CD4-positive, alpha-beta T cell treated with Interleukin-6 at 100 ng/mL for 8 hours (primary cell): ENCODE measurements at places on chromosomes 6 and 20.

DNA sequence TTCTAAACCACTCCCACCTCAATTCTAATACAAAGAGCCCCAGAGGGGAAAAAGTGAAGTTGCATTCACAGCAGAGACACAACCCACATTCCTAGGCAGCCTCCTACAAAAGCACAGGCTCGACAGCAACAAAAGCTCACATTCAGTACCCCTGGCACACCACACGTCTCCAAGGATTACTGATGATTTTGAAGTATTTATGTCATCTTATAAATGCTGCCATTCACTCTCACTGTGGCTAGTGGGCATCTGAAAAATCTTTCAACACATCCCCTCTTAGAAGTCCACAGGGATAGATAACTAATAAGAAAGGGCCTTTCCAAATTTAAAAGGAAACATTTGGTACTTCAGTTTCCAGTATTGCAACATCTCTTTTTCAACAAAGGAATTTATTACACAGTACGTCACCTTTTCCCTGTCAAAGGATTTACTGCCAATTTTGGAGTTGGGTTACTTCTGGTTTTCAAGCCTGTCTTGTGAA, 146.7 kb downstream of the TASP1 start:
- DNase-seq: no peak

DNA sequence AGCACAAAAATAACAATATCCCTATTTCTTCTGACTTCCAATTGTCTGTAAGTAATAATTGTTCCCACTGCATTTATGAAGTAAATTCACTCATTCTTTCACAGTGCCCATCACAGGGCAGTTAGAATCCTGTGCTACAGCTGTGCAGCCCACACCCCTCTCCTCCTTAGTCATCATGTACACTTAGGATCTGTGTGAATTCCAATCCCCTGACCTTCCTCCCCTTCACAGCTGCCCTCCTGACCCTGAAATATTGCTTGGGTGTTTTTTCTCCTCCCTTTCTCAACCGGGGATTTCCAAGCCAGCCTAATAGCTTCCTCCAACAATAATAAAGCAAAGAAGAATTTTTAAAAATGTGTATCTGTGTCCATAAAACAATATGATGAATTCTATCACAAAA, 91.5 kb upstream of the BEND6 start:
- no peak for DNase-seq

DNA sequence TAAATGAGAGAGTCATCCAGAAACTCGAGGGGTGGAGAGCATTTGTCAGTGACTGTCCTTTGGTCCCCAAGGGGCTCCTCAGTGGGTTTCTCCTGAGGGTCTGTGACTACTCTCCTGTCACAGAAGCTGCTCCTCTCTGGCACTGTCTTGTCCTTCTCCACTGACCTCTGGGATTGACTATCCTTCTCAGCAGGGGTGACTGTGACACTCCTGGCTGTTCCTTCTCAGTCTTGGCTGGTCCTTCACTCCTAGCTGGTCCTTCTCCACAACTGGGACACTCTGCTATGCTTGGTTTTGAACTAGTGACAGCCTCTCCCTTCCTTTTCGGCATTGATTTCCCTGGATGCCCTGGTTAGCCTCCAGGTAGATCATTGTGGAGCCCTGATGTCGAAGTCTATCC, 33.5 kb downstream of the DYNLT1 start:
- DNase-seq: no peak

DNA sequence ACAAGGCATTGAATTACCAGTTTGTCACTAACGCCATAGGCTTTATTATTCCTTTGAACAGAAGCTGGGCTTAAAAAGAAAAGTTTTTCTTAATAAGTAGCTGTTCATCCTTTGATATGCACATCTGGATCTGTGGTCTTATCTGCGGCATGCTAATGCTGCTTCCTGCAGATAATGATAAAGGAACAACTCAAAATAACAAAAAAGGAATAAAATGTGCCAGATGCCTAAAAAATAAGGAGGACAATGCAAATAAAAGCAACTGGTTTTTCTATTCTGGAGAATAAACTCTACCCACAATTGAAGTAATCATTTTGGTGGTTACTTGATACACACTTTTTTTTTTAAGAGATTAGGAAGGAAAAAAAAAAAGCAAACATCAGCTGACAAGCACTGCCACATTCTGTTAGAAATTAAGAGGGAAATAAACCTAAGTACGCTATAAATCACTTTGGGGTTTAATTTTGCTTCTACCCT, 156.8 kb upstream of the SALL4 start:
- DNase-seq: no peak

DNA sequence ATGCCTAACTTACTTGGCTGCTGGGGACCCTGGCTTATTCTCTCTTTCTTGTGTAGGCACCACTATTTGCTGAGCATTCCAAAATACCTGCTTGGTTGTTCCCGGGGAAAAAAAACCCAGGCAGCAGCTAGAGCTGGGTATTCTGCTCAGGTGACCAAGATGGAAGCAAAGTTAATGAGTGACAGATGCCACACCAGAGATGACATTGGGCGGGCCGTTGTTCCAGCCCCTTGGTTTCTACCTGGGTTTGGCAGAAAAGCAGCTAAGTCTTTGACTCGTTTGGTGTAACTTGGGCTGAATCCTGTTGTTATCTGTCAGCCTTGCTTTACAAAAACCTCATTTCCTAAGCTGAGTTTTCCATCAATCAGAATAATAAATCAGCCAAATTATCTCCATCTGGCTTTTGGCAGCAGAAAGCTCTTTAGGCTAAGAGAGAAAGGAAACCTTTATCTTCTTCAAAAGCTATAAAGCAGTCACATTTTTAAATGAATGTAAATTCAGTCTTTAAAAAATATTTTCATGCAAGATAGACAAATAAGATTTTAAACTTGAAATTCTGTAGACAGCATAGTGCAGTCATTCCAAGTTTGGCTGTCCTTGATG, 202.0 kb upstream of the GMDS start:
- no peak for DNase-seq

- DNase-seq: no peak
These were observed 622 bp downstream of the MAFB start for GRCh38 chr20:40688129-40689099.

GRCh38 chr6:68726337-68726736, 91.3 kb downstream of the ADGRB3 start:
- DNase-seq: no peak

- no peak for DNase-seq
These were observed 19.2 kb upstream of the ZSCAN16 start for GRCh38 chr6:28105245-28105639.

- DNase-seq: no peak
These were observed 3.6 kb downstream of the ADISSP start for GRCh38 chr20:3763671-3764601.

DNA sequence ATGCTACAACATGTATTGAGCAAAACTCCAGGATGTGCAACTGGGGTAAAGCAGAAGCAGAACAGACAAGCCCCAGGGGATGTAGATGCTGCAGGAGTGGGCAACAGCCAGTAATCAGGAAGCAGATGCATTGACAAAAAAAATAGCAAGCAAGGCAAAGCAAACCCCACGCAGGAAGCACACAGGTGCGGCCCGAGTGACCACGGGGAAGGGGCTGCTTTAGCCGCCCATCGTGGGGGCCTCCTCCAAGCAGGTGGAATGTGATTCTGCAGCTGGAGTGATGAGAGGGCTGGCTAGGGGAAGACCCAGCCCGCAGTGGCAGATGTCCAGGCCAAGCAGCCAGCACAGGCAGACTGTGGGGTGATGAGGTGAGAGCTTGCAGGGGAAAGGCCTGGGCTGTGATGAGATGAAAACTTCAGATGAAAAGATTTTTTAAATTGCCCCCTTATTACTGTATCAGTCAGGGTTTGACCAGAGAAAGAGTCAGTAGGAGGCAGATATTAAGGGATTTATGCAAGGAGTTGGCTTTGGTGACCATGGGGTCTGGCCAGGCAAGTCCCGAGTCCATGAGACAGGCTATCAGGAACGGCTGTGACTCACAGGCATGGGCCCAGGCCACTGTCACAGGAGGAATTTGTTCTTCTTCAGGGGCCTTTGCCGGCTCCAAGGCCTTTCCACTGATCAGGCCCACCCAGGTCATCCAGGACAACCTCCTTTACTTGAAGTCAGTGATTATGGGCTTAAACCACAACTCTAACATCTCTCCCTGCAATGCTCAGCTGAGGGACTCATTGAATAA, 207.6 kb downstream of the ANKRD60 start:
- no peak for DNase-seq

- DNase-seq: no peak
These were observed 200.9 kb downstream of the EDN1 start for GRCh38 chr6:12490904-12491571.

DNA sequence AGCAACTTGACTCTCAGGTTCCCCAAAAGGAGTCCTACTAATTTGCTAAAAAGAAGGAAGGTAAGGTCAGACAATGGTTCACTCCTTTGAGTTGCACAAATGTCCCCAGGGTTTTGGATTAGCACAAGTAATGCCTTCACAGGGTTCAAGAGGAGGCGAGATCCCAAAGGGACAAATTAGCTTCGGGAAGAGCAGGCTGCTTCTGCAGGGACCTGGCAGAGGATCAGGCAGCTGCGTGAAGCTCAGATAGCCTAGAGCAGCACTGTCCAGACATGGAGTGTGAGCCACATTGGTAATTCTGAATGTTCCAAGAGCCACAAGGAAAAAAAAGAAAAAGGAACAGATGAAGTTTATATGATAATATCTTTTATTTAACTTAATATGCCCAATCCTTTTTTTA, 115.4 kb downstream of the CFAP61 start:
- no peak for DNase-seq

GRCh38 chr6:71982389-71982788, 96.0 kb downstream of the RIMS1 start:
- DNase-seq: no peak

DNA sequence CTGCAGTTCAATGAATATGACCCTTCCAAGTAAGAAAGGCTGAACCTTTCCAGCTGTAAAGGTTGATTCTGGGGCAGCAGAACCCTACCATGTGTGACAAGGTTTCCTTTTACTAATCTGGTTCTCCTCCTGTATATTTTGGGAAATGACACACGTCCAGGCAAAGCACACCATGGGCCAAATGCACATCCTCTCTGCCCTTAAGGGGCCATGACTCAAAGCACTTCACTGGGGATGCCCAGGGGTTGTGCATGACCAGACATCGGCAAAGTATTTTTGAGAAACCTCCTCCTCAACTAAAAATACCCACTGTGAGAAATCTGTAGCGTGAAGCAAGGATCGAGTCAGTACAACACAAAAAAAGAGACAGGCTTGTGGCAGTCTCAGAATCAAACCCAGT, 174.7 kb downstream of the BACH2 start:
- no peak for DNase-seq
